Uterus (tissue), 4 donors: ENCODE measurements at places on chromosomes 3 and 15. TPM values are rescaled to one million over a fixed set of nuclear protein-coding genes. Genes with fewer than 3 reads are reported as not detected.

DNA sequence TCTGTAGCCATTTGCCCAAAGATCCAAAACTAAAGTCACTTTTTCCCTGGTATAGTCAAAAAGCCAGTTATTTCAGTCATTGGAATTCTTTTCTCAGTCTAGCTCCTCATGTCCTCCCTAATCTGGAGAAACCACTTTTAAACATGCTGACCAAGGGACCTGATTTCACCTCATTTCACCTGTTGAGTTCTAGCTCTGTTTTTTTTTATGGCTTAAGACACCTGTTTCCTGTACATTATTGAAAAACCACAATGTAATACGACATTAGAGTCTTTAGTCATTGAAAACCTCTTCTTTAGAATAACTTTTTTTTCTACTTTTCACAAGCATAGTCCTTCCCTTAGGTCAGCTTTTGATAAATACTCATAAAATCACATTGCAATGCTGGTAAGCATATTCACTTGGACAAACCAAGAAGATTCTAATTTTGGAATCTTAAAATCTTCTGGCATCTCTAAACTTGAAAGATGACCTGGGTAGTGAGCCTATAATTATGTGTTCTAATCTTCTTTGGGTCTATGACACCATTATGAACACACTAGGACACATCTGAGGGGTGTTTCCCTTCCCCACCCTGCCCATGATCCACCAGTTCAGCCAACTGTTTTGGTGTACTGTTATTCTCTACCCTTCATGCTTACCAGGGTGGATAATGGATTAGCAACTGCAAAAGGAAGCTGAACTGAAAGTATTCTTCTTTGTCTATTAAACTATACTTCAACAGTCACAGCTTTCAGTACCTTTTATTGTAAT lies 103.5 kb upstream of the FXR1 start:
- H3K4me3 ChIP-seq, result no peak overlapping the region
- H3K27me3 ChIP-seq, result no peaks in the 10 kb centered on the region
- H3K36me3 ChIP-seq, result no peaks in the 10 kb centered on the region
- H3K4me1 ChIP-seq, result no peaks in the 10 kb centered on the region
- no peak for DNase-seq
- H3K27ac ChIP-seq, result no peak overlapping the region

DNA sequence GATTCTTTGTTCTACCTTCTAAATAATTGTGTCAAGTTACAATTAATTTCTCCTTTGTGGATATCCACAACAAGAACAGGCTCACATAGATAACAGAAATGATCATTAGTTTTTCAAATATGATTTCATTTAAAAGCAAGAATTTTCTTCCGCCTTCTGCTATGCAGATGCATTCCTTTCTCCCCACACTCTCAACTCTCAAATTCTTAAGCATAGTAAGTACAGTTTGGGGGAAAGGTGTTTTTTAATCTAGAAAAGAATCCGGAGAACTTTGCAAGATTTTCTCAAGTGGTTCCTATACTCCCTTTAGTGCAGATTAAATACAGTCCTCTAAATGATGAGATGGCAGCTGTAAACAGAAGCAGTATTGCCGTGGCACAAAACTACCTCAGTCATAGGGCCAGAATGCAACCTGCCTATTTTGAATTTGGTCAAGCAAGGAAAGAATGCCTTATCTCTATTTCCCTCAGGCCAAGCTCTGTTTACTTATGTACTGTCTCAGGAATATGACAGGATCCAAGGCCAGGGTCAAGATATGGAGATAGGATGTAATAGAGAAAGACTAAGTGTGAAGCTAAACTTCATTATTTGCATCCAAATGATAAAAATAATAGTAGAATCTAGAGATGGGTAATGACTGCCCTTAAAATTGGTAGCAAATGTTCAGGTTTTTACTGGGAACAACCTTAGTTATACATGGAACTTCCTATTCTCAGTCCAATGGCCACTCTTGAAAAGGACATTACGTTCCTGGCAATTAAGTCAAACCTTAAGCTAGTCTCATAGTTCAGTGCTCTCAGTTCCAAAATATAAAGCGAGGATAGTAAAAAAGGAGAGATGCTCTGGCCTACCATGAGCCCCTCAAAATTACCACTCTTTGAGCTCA lies 77.3 kb upstream of the PHLDB2 start:
- peaks cover 5% of the 10 kb centered on the region for H3K4me1 ChIP-seq
- H3K4me3 ChIP-seq, result no peak overlapping the region
- H3K36me3 ChIP-seq, result no peaks in the 10 kb centered on the region
- H3K27ac ChIP-seq, result peak overlapping the region; percentile 28

- H3K4me1 ChIP-seq, result no peaks in the 10 kb centered on the region
- H3K27me3 ChIP-seq, result no peaks in the 10 kb centered on the region
- no peak overlapping the region for H3K4me3 ChIP-seq
Measured at GRCh38 chr15:101391981-101392640, 97.1 kb upstream of the SNRPA1 start.

GRCh38 chr15:40048211-40048792 lies 9.3 kb upstream of the SRP14 start:
- DNase-seq, result no peak
- no peak overlapping the region for H3K4me3 ChIP-seq
- H3K27ac ChIP-seq, result peak overlapping the region; percentile 51
- no peaks in the 10 kb centered on the region for H3K27me3 ChIP-seq
- H3K4me1 ChIP-seq, result peaks cover 11% of the 10 kb centered on the region

DNA sequence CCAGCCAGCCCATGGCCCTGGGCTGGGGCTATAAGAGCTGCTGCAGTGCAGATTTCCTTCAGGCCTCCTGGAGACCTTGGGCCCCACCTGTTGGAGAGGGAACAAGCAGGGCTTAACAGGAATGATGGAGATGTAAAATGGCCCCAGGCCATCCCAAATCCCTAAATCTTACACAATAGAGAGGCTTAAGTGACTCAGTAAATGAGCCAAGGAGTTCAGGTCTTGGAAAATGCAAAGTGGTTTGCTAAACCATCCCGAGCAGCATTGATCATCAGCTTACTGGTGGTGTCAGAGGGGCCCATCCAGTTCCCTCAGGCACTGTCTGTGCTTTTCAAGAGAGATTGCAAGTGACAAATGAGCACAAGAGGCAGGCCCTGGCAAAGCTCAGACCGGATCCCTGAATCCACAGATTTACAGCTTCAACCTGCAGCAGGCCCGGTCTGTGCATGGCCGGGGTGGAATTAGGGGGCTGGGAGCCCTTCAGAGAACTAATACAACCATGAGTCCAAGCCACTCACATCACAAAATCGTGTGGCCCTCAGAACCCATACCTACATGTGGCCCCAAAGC lies 325.4 kb downstream of the UACA start:
- no peaks in the 10 kb centered on the region for H3K4me1 ChIP-seq
- no peak overlapping the region for H3K27ac ChIP-seq
- no peaks in the 10 kb centered on the region for H3K27me3 ChIP-seq
- H3K4me3 ChIP-seq, result no peak overlapping the region
- no peaks in the 10 kb centered on the region for H3K36me3 ChIP-seq

- H3K36me3 ChIP-seq, result no peaks in the 10 kb centered on the region
- H3K4me1 ChIP-seq, result no peaks in the 10 kb centered on the region
- no peak overlapping the region for H3K4me3 ChIP-seq
- peak; percentile 79 for DNase-seq
Measured at GRCh38 chr3:72145506-72146380, 360.8 kb upstream of the PROK2 start.

DNA sequence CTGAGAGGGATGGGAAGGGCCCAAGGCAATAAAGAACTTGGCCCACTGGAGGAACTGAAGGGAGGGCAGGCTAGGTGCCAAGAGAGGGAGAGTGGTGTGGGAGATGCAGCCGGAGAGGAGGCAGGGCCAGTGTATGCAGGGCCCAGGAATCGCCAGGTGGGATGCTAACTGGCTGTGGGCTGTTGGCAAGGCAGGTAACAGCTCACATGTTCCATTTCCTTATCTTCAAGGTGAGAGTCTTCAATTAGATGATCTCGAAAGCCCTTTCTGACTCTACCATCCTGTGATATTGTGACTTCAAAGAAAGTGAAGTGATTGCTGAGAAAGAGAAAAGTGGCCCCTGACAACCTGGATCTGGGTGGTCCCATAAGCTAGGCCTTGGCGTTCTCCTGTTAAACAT lies 49.0 kb downstream of the CASR start:
- H3K27ac ChIP-seq, result no peak overlapping the region
- H3K4me1 ChIP-seq, result no peaks in the 10 kb centered on the region
- H3K36me3 ChIP-seq, result no peaks in the 10 kb centered on the region
- H3K27me3 ChIP-seq, result no peaks in the 10 kb centered on the region

DNA sequence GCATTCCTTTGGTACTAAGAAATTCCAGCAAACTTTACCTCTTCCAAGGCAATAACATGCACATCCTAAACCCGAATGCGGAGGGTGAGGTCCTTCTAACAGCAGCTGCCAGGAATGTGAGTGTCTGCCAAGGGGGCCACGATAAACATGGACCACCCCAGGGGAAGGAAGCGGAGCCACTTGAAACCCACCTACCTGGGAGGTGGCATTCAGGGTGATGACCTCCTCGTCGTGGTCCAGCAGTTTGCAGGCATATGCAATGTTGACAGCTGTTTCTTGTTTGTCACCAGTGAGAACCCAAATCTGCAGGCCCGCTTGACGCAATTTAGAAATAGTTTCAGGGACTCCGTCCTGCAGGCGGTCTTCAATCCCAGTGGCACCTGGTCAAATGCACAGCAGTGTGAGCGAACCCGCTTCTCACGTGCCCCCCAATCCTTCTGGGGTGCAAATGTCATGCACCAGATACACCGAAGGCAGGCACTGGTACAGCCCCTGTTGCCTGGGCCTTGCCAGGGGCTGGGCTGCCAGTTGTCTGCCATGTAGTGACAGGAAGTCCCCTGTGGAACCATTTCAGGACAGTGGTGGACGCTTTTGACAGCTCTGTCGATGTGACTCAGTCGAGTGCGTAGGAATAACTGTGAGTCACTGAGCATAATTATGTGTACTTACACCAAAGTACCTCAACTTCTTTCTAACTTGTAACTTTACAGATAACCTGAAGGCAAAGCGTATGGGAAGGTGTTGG lies 161.2 kb downstream of the ATP10A start:
- H3K36me3 ChIP-seq, result no peaks in the 10 kb centered on the region
- no peak overlapping the region for H3K4me3 ChIP-seq
- no peak overlapping the region for H3K27ac ChIP-seq
- no peak for DNase-seq

GRCh38 chr3:7368597-7368996 lies 507.7 kb downstream of the GRM7 start:
- no peak for DNase-seq
- no peaks in the 10 kb centered on the region for H3K36me3 ChIP-seq
- no peak overlapping the region for H3K4me3 ChIP-seq
- H3K27me3 ChIP-seq, result no peaks in the 10 kb centered on the region

GRCh38 chr3:8301977-8302735 lies 199.5 kb upstream of the LMCD1 start:
- H3K27me3 ChIP-seq, result no peaks in the 10 kb centered on the region
- no peaks in the 10 kb centered on the region for H3K36me3 ChIP-seq

- no peaks in the 10 kb centered on the region for H3K36me3 ChIP-seq
- no peak overlapping the region for H3K4me3 ChIP-seq
- no peak for DNase-seq
- H3K27me3 ChIP-seq, result no peaks in the 10 kb centered on the region
- H3K27ac ChIP-seq, result no peak overlapping the region
- no peaks in the 10 kb centered on the region for H3K4me1 ChIP-seq
Measured at GRCh38 chr3:171365489-171365888, 94.7 kb downstream of the TNIK start.

- H3K4me1 ChIP-seq, result no peaks in the 10 kb centered on the region
- no peaks in the 10 kb centered on the region for H3K27me3 ChIP-seq
- H3K27ac ChIP-seq, result no peak overlapping the region
- no peak for DNase-seq
- H3K4me3 ChIP-seq, result no peak overlapping the region
Measured at GRCh38 chr3:127779747-127780146, 42.6 kb downstream of the MGLL start.

DNA sequence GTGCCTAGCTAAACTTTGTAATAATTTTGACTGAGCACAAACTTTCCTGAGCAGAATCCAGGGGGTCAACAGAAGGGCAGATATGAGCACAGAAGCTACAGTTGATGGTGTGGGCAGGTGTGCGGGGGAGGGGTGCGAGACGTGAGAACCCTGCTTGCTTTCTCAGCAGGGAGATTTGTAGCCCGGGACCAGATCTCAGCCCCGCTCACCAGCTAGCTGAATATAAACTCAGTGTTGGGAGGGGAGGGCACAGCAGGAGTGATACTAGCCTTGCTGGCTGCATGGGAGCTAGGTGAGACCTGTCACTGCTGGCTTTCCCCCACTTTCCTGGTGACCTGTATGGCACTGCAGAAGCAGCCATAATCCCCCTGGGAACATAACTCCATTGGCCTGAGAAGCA lies 83.4 kb downstream of the CLDN1 start:
- no peak overlapping the region for H3K4me3 ChIP-seq
- H3K36me3 ChIP-seq, result no peaks in the 10 kb centered on the region
- no peak overlapping the region for H3K27ac ChIP-seq
- no peak for DNase-seq
- no peaks in the 10 kb centered on the region for H3K27me3 ChIP-seq

GRCh38 chr3:78402720-78403119 lies 1362.8 kb downstream of the ROBO2 start:
- no peaks in the 10 kb centered on the region for H3K27me3 ChIP-seq
- no peak for DNase-seq
- H3K27ac ChIP-seq, result no peak overlapping the region
- no peaks in the 10 kb centered on the region for H3K4me1 ChIP-seq
- no peaks in the 10 kb centered on the region for H3K36me3 ChIP-seq
- H3K4me3 ChIP-seq, result no peak overlapping the region

GRCh38 chr15:69610858-69611257 lies 158.2 kb downstream of the RPLP1 start:
- DNase-seq, result no peak
- H3K27me3 ChIP-seq, result no peaks in the 10 kb centered on the region
- no peaks in the 10 kb centered on the region for H3K4me1 ChIP-seq
- no peak overlapping the region for H3K27ac ChIP-seq

DNA sequence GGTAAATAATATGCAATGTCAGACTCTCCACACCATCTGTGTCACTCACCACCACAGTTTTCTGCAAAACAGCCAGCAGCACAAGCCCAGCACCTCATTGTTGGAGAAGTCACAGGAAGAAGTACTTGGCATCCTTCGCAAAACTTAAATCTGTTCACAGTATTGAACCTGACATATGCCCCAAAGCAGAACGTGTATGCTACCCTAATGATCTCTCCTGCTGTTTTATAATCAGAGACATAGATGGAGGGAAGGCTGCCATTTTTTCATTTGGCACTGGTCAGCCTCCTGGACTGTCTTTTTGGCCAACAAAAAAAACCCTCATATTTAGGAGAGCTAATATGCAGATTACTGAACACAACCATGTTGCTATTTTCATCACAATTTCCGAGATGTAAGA lies 1272.9 kb downstream of the ROBO1 start:
- DNase-seq, result no peak
- H3K27ac ChIP-seq, result no peak overlapping the region
- no peaks in the 10 kb centered on the region for H3K36me3 ChIP-seq
- H3K27me3 ChIP-seq, result no peaks in the 10 kb centered on the region

GRCh38 chr3:181554233-181554765 lies 157.4 kb upstream of the SOX2 start:
- no peaks in the 10 kb centered on the region for H3K36me3 ChIP-seq
- no peaks in the 10 kb centered on the region for H3K27me3 ChIP-seq
- H3K4me1 ChIP-seq, result no peaks in the 10 kb centered on the region
- no peak overlapping the region for H3K4me3 ChIP-seq

- no peak overlapping the region for H3K27ac ChIP-seq
- H3K4me3 ChIP-seq, result no peak overlapping the region
- DNase-seq, result no peak
- H3K4me1 ChIP-seq, result no peaks in the 10 kb centered on the region
Measured at GRCh38 chr3:19488939-19489338, 340.6 kb downstream of the KCNH8 start.

The IL5RA gene
- total RNA-seq, result under 0.01 TPM

The LRRC58 gene
- total RNA-seq, result 19.1 TPM

The SLC9C1 gene
- total RNA-seq, result 0.49 TPM

The CHRM5 gene
- total RNA-seq, result not detected

The POMGNT2 gene
- 26.5 TPM for total RNA-seq

The MEIS2 gene
- 98.8 TPM for total RNA-seq

The ATXN7 gene
- total RNA-seq, result 3.3 TPM
